Activated CD4-positive, CD25-positive, alpha-beta regulatory T cell treated with anti-CD3 and anti-CD28 coated beads, Interleukin-2, amount 50 U/mL, for 72 hours (primary cell): ENCODE measurements at places on chromosomes 3 and 15.

DNA sequence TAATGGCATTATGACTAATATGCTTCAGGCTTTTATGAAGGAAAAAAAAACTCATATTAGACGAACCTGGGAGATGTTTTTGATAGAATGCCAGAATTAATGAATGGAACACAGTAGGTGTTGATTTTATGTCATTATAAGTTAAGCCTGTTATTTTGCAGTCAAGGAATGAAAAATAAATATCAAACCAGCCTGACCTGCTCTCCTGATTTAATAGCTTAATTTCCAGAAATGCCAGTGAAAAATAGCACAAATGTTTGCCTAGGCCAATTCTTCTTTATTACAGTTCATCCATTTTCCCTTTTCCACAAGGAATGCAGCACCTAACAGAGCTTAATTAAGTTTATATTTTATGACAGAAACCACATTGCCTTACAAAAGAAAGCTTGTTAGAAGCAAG, 292.0 kb downstream of the TBL1XR1 start:
- DNase-seq, result no peak

DNA sequence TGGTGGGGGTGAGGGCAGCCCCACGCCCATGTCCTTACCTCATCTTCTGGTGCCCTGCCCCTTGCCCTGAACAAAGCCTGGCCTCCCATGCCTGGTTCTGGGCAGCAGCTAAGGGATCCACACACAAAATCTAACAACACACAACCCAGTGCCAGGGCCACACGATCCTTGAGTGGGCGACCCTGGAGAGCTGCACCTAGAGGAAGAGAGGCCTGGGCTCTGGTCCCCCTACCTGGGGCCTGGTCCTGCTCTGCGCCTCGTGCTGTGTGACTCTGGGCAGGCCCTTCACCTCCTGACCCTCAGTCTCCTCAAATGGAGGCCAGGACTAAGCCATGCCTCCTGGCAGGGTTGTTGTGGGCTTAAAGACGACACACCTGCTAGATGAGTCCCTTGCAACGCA, 20.0 kb upstream of the C3orf22 start:
- no peak for DNase-seq

DNA sequence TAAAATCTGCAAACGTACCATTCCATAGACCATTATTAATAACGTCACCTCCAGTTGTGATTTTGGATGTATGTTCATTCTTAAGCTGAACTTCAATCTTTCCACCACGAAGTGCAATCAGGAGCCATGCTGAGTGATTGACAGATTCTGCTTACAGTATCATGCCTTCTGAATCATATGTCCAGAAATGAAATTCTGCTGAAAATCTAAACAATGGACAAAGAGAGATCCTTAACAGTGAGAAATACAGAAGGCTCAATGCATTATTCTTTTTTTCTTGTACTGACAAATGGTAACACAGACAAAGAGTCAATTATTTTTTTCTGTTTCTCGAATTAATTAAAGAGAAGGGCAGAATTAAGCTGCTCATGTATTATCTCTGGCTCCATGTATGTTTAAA, 1114.5 kb downstream of the EPHA3 start:
- no peak for DNase-seq

DNA sequence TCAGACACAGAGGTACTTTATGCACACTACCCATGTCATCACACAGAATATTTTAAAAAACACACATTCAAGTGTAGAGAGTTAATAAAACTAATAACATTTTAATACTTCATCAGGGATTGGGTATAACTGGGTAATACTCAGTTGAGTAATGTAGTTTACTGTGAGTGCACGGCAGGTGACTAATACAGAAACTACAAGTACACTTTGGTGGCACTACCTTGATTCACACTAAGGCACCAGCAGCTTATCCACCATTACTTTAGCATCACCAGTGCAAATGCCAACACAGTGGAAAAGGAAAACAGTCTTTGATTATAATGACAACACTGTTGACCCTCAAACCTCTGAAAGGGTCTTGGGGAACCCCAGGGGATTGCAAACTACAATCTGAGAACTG, 33.6 kb downstream of the ZNF280D start:
- no peak for DNase-seq

- DNase-seq, result no peak
Measured at GRCh38 chr15:41544650-41545015, 576 bp upstream of the RPAP1 start.
